Lung microvascular endothelial cell (primary cell): ENCODE measurements at places on chromosomes 1 and 21.

DNA sequence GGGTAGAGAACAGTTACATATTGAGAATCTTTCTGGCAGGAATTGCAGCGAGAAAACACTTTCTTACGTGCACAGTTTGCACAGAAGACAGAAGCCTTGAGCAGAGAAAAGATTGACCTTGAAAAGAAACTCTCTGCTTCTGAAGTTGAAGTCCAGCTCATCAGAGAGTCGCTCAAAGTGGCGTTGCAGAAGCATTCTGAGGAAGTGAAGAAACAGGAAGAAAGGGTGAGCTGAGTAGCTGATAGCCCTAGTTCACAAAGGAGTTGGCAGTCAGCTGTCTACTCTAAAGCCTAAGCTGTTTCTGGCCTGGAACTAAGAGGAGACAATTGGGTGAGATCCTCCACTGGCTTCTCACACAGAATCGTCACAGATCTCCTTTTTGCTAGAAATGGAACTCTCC is 20.3 kb upstream of the SH3BGRL3 start:
- no peak for DNase-seq

DNA sequence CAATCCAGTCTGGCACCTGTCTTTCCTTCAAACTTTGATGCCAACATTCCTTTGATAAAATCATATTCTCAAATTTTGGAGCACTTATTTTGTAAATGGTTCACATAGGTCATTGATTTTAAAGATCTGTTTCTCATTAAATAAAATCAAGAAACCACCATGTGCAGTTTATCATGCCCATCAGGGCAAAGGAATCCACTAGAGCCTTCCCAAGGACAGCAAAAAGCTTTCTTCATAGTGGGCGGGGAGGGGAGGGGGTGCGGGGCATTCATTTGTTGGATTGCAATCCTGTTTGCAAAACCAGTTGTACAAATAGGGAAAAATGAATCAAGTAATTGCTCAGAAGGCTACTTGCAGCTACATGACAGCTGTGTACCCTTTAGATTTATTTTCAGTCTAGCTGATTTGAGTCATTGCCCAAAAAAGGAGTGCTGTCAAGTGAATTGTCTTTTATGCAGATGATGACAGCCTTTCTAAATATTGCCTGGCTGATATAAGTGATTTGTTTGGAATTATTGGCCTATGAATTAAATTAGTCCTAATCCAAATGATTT is 23.0 kb downstream of the LRRC8B start:
- no peak for DNase-seq

DNA sequence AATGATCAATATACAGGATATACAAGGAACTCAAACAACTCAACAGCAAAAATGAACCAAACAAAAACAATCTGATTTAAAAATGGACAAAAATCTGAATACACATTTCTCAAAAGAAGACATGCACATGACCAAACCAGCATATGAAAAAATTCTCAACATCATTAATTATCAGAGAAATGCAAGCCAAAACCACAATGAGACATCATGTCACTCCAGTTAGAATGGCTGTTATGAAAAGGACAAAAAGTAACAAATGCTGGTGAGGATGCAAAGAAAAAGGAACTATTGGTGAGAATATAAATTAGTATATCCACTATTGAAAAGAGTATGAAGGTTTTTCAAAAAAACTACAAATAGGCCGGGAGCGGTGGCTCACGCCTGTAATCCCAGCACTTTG is 42.0 kb downstream of the FCRL3 start:
- no peak for DNase-seq

DNA sequence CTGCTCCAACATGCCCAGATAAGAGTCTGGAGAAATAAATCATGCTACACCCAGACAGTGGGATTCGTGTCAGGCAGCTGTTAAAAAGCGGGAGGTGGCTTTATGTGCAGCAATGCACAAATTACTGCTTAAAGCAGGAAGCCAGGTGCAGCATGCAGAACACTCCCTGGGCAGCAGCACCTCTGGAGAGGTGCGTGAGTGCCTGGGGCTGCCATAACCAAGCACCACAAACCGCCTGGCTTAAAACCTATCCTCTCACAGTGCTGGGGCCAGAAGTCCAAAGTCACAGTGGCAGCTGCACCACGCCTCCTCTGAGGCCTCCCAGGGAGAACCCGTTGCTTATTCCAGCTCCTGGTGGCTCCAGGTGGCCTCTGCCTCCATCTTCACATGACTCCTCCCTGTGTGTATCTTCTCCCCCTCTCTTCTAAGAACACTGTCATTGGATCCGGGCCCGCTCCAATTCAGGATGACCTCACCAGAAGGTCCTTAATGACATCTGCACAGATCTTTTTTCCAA is 115.6 kb downstream of the SIK1 start:
- DNase-seq: no peak

DNA sequence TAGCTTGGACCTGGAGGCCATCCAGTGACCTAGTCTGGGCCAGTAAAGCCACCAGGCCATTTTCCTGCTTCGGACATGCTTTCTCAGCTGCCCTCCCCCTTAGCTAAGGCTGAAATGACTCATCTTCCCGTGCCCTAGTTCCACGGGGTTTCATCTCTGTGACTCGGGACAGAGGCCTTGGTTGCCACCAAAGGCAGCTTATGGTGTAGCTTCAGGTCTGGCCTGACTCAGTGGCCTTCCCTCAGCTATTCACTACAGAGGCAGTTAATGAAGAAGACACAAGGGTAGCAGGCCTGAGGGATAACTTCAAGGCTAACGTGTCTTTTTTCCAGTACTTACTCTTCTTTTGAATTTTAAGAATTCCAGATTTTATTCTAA is 82.4 kb downstream of the PBX1 start:
- DNase-seq: no peak

DNA sequence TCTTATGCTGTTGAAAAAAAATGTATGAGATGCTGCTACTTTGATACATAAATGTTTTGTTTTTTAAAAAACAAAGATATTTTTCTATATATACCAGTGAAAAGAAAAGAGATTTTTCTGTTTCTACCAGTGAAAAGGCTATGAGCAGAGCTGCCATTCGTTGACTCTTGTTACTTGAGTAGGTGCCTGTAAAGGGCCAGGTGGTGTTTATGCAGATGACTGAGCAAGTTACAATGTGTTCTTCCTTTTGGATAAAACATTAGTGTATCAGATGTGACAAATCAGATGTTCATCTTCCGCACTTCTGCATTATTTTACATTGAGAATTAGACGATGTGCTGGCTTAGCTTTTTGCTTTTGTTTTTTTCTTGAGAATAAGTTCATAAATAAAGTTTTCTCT is 45.4 kb downstream of the BARHL2 start:
- DNase-seq: no peak

GRCh38 chr1:53048960-53049573 is 12.9 kb upstream of the PODN start:
- no peak for DNase-seq

- no peak for DNase-seq
Measured at GRCh38 chr1:179323436-179323835, 29.8 kb downstream of the SOAT1 start.

DNA sequence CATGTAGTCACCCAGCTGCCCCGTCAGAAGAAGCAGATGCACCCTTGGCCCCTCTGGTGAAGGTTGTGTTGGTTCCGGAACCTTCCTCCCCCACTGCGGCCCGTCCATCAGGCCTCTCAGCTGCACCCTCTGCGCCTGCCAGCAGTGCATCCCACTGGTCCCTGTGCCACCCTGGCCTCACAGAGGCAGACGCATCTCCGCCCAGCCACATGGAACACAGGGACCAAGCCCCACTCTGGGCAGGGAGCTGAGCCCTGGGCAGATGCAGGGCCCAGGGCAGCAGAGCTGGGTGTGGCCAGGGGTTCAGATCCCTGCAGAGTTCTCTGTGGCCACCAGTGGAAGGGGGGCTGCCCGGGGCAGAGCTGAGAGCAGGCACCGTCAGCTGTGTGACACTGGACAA is 50.6 kb downstream of the SLC19A1 start:
- no peak for DNase-seq

- no peak for DNase-seq
Measured at GRCh38 chr21:28794371-28794851, 198.3 kb downstream of the LTN1 start.

DNA sequence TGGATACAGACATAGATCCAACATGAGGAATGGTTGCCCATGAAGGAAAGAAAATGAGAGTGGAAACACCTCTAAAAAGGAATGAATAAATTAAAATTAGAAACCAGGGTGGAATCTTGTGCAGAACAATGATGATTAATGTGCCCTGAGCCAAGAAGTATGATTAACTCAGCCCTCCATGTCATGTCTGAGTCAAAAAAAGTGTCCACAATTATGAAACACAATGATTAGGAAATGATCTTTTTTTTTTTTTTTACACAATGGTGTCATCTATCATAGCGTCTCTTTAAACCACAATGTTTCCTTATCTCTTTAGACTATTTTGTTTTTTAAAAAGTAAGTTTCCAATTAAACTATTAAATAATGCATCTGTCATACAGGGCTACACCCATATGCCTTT is 78.9 kb upstream of the RAB4A start:
- DNase-seq: no peak

DNA sequence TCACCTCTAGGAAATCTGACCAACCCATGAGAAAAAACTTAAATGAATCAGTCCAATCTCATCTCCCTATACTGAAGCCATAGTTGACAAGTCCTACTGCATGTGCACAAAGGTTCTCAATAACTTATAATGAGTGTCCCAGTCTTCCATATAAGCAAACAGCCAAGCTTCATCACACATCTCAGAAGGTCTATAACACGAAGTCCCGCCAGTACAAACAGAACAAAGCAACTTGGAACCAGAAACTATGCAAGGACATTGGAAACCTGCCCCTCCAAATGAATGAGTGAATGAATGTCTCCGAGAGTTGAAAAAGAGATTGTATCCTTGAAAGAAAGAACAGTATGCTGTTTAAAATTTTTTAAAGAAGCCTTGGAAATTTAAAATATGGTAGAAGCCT is 53.6 kb upstream of the IPO9 start:
- DNase-seq: no peak

GRCh38 chr1:212289262-212290077 is 4.3 kb downstream of the PPP2R5A start:
- no peak for DNase-seq
